Mesothelial cell of epicardium (in vitro differentiated cells): ENCODE measurements at places on chromosomes 11 and 22.

GRCh38 chr11:70142221-70142875 lies 60.7 kb upstream of the FADD start:
- H3K4me1 ChIP-seq, result peaks cover 17% of the 10 kb centered on the region
- H3K27me3 ChIP-seq, result peaks cover 43% of the 10 kb centered on the region

DNA sequence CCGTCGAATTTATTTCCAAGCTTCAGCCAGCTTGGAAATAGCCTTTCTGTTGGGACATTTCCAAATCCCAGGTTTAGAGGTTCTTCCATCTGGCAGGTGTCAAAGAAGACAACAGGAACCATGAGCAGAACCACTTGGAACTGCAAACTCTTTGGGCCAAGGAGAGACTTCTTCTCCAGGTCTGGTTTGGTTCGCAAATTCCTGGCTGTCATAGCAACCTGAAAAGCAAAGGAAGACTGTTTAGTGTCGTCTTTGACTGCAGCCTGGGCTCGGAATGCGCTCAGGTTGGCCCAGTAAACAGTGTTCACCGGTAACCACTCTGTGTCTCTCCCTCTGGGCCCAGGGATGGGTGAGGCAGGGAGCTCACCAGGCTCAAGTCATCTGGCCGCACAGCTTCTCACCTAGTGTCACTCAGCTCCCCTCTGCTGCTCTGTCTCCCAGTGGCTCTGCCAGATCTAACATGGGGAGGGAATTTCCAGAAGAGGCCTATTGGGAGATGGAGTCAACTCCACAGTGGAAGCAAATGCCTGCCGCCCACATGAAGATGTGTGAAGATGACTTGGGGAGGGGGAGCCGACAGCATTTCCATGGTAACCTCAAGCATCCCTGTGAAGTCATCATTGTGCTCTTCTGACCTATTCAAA lies 11.9 kb upstream of the CLMP start:
- H3K4me3 ChIP-seq, result no peak overlapping the region
- peaks cover 34% of the 10 kb centered on the region for H3K4me1 ChIP-seq
- H3K27me3 ChIP-seq, result no peaks in the 10 kb centered on the region
- H3K36me3 ChIP-seq, result no peaks in the 10 kb centered on the region
- H3K27ac ChIP-seq, result no peak overlapping the region

- no peak overlapping the region for H3K27ac ChIP-seq
- DNase-seq, result no peak
- no peaks in the 10 kb centered on the region for H3K27me3 ChIP-seq
- H3K4me3 ChIP-seq, result no peak overlapping the region
These were observed 3.3 kb upstream of the DIXDC1 start for GRCh38 chr11:111933872-111934271.

DNA sequence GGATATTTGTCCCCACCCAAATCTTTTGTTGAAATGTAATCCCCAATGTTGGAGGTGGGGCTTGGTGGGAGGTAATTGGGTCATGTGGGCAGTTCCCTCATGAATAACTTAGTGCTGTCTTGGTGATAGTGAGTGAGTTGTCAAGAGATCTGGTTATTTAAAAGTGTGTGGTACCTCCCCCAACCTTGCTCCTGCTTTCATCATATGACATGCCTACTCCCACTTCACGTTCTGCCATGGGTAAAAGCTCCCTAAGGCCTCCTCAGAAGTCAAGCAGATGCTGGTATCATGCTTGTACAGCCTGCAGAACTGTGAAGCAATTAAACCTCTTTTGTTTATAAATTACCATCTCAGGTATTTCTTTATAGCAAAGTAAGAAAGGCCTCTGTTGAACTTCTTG lies 30.6 kb downstream of the AAMDC start:
- no peak overlapping the region for H3K27ac ChIP-seq

GRCh38 chr11:132234878-132235277 lies 864.5 kb downstream of the NTM start:
- peaks cover 60% of the 10 kb centered on the region for H3K27me3 ChIP-seq
- no peak for DNase-seq
- H3K4me3 ChIP-seq, result no peak overlapping the region
- H3K27ac ChIP-seq, result no peak overlapping the region
- H3K36me3 ChIP-seq, result no peaks in the 10 kb centered on the region
- no peaks in the 10 kb centered on the region for H3K4me1 ChIP-seq

DNA sequence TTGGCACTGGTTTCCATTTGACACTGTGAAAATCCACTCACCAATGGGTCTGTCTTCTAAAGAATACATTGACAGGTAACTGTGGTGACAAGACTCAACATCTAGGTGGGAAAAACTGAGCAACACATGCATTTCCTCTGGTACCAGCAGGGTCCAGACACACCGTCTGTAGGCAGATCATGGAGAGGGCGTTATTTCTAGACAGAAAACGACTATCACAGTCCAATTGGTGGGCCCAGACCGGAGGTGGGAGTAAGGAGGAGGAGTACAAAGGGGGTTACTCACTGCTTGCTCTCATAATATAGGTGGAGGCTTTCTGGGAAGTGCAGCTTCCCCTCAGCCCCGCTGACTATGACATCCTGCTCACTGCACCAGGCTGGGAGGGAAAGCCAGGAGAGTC lies 9.9 kb downstream of the OVCH2 start:
- H3K27me3 ChIP-seq, result no peaks in the 10 kb centered on the region
- H3K4me3 ChIP-seq, result no peak overlapping the region
- peaks cover 11% of the 10 kb centered on the region for H3K4me1 ChIP-seq
- H3K36me3 ChIP-seq, result no peaks in the 10 kb centered on the region
- no peak for DNase-seq

- H3K27me3 ChIP-seq, result no peaks in the 10 kb centered on the region
- no peak overlapping the region for H3K27ac ChIP-seq
- no peak for DNase-seq
These were observed 5.7 kb downstream of the DIXDC1 start for GRCh38 chr11:111942829-111943228.

DNA sequence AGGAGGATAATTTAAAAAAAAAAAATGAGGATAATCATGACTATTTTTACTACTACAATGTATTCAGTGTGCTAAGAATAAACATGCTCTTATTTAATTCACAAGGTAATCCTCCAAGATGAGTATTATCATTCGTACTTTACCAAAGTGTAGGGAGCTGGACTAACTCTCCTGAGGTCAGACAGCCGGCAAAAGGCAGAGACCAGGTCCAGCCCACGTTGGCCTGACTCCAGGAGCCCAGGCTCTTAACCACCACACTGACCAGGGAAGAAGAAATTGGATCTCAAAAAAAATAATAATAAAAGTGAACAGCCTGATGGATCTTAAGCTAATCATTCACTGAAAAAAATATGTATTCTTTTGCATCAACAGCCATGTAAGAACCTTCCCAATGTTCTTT lies 25.2 kb downstream of the PLAAT3 start:
- DNase-seq, result no peak
- no peaks in the 10 kb centered on the region for H3K27me3 ChIP-seq
- H3K27ac ChIP-seq, result no peak overlapping the region

DNA sequence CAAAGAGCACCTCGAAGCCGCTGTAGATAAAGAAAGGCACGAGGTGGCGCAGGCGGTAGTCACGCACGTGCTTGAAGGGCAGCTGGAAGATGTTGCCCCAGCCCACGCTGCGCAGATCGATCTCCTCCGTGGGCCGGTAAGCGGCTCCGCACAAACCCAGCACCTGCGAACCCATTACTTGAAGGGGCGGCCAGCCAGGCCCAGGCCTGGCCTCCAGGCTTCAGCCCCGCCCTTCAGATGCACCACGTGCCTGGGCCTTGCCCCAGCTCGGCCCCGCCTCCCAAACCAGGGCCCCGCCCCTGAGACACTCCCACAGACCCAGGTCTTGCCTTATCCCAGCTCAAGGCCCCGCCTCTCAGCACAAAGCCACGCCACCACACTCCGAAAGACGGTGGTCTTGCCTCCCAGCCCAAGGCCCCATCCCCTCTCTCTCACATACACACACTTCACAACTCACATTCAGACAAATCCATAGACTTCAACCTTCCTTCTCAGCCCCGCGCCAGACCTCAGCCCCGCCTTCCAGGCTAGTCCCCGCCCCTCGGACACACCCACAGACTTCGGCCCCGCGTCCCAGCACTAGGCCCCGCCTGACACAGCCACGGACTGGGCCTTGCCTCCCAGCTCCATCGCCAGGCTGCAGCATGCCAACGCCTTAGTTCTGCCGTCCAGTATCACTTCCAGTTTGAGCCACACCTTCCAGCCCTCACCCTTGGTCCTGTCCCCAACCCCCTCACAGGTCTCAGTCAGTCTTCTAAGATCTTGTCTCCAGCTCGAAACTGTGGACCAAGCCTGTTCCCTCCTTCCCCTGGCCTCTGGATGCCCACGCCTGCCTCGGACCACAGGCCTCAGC lies 7.0 kb downstream of the UNC93B1 start:
- no peaks in the 10 kb centered on the region for H3K36me3 ChIP-seq
- peak overlapping the region; percentile 42 for H3K4me3 ChIP-seq
- peaks cover 3% of the 10 kb centered on the region for H3K4me1 ChIP-seq
- DNase-seq, result no peak
- H3K27me3 ChIP-seq, result peaks cover 27% of the 10 kb centered on the region
- no peak overlapping the region for H3K27ac ChIP-seq

- no peaks in the 10 kb centered on the region for H3K27me3 ChIP-seq
- H3K4me3 ChIP-seq, result no peak overlapping the region
- H3K4me1 ChIP-seq, result peaks cover 10% of the 10 kb centered on the region
- no peak for DNase-seq
- peaks cover 4% of the 10 kb centered on the region for H3K36me3 ChIP-seq
These were observed 19.4 kb upstream of the MYO18B start for GRCh38 chr22:25722626-25723025.

DNA sequence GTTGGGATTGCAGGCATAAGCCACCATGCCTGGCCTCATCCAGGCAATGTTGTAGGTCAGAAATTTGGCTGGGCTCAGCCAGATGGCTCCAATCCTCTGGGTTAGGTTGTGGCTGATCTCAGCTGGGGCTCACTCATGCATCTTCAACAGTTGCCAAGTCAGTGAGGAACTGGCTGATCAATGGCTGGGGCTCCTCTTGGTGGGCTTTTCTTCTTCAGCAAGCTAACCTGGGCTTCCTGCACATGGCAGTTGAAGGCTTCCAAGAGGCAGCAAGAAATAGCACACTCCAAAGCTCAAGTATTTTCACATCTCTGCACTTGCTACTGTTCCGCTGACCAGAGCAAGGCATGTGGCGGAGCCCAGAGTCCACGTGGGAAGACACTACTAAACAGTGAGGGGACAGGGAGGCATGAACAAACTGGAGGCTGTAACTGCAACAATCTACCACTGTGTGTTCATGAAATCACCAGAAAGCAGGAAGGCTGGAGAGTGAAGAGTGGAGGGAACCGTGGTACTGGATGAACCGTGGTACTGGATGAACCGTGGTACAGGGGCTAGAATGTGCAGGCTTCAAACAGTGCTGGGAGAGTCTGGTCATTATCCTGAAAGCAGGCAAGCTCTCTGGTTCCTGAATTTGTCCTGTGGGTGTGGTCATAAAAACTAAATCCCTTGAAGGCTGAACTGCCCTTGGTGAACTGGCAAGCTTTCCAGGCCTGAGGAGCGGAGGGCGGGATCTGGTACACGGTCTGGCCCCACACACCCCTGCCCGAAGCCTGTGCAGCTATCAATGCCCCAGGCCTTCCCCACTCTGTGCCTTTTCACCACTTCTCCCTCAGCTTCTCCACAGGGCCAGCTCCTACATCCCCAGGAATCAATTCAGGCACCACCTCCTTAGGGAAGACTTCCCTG lies 20.2 kb downstream of the CHST1 start:
- no peak overlapping the region for H3K4me3 ChIP-seq
- H3K36me3 ChIP-seq, result no peaks in the 10 kb centered on the region
- no peaks in the 10 kb centered on the region for H3K4me1 ChIP-seq
- peak; percentile 24 for DNase-seq
- H3K27me3 ChIP-seq, result peaks cover 32% of the 10 kb centered on the region

- peaks cover 46% of the 10 kb centered on the region for H3K27me3 ChIP-seq
- no peaks in the 10 kb centered on the region for H3K4me1 ChIP-seq
- no peak for DNase-seq
- H3K4me3 ChIP-seq, result no peak overlapping the region
- H3K36me3 ChIP-seq, result no peaks in the 10 kb centered on the region
These were observed 24.1 kb downstream of the OR2AT4 start for GRCh38 chr11:75072582-75072981.

GRCh38 chr11:79062814-79063762 lies 377.7 kb downstream of the TENM4 start:
- peak overlapping the region; percentile 35 for H3K27ac ChIP-seq
- no peak for DNase-seq
- H3K27me3 ChIP-seq, result no peaks in the 10 kb centered on the region
- H3K4me3 ChIP-seq, result no peak overlapping the region
- H3K4me1 ChIP-seq, result peaks cover 57% of the 10 kb centered on the region
- H3K36me3 ChIP-seq, result no peaks in the 10 kb centered on the region

- no peaks in the 10 kb centered on the region for H3K27me3 ChIP-seq
- H3K4me1 ChIP-seq, result no peaks in the 10 kb centered on the region
- H3K4me3 ChIP-seq, result no peak overlapping the region
- peaks cover 61% of the 10 kb centered on the region for H3K36me3 ChIP-seq
- no peak for DNase-seq
These were observed 17.5 kb downstream of the NCR3LG1 start for GRCh38 chr11:17369094-17369493.

DNA sequence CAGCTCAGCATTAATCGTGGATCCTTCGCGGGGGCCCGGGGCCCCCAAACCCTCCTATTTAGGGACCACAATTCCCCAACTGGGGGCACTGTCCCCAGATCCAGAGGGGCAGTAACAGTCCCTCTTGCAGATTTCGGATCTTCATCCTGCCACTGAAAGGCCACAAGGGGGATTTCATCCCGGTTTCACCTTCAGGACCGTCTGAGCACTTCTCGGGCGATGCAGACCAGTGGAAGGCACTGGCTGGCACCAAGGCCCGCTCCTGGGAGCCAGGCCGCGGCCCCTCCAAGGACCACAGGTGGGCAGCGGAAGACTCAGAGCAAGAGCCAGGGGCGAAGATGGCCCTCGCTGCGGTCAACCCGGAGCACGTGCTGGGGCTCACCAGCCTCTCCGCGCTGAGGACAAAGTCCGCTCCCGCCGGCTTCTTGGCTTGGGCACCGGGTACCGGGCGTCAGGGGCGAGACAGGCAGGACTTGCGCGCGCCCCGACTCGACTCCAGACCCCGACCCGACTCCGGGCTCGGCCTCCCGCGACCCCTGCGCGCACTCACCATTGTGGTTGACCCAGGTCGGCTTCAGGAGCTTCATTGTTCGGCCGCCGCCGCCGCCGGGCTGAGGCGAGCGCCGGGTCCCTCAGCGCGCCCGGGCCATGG lies 517 bp downstream of the HIRA start:
- peak overlapping the region; percentile 86 for H3K27ac ChIP-seq
- H3K4me1 ChIP-seq, result peaks cover 22% of the 10 kb centered on the region
- peak overlapping the region; percentile 83 for H3K4me3 ChIP-seq
- no peak for DNase-seq
- H3K36me3 ChIP-seq, result peaks cover 12% of the 10 kb centered on the region
